ENCODE measurements at places on chromosomes 16 and 17.

- no peak for DNase-seq
Measured at GRCh38 chr17:66465701-66466100, 163.3 kb downstream of the PRKCA start.

GRCh38 chr16:22857296-22858025 lies 43.5 kb downstream of the HS3ST2 start:
- no peak for DNase-seq

DNA sequence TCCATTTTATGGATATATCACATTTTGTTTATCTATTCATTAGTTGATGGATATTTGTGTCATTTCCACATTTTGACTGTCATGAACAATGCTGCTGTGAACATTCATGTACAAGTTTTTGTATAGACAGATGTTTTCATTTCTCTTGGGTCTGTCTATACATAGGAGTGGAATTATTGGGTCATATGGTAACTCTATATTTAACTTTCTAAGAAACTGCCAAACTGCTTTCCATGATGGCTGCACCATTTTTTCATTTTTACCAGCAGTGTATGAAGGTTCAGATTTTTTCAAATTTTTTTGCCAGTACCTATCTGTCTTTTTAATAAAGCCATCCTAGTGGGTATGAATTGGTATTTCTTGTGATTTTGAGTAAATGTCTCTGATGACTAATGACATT lies 15.5 kb downstream of the NFAT5 start:
- no peak for DNase-seq

- peak; percentile 4 for DNase-seq
Measured at GRCh38 chr16:55367866-55368603, 44.0 kb downstream of the IRX6 start.

DNA sequence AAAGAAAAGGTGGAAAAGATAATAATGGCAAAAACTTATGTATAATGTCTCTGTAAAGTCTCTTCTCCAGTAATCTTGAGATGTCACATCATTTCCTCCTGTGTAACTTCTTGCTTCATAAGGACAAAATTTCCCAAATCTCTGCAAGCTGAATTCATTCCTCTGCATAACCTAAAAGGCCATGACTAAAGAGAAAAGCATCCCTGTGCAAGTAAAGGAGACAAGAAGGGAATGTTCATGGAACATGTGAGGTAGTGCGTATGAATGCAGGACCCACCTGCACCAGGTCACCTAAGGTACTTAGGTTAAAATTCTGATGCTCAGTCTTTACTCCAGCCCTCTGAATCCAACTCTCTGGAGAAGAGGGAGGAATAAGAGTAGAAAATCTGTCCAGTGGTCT lies 46.9 kb upstream of the NLK start:
- DNase-seq: no peak

GRCh38 chr17:78528541-78528940 lies 48.7 kb downstream of the DNAH17 start:
- DNase-seq: peak; percentile 39

GRCh38 chr16:85278839-85279238 lies 166.6 kb upstream of the CIBAR2 start:
- DNase-seq: no peak

DNA sequence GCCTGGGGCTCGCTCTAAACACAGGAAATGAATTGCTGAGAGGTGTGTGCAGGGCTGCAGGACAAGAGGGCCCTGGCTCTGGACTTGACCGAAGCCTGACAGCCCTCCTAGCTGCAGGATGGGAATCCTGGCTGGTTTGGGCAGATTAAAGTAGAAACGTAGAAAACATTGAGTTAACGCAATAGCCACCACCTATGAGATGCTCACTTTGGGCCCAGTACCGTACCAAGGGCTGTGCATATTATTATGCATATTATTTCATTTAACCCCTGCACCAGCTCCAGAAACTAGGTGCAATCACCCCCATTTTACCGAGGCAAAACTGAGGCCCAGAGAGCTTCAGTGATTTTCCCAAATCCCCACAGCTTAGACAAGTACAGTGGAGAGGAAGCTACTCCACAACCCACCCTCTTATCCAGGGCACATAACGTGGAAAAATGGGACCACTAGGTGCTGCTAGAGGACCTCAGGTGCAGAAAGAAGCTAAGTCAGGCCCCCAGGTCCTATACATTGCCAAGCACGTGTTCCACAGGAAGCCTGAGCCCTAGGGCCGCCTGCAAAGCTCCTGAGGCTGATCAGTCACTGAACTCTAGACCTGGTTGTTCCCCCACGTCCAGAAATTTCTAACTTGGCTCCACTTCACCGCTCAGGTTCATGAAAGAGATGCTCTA lies 79.2 kb downstream of the MYH11 start:
- peak; percentile 48 for DNase-seq

DNA sequence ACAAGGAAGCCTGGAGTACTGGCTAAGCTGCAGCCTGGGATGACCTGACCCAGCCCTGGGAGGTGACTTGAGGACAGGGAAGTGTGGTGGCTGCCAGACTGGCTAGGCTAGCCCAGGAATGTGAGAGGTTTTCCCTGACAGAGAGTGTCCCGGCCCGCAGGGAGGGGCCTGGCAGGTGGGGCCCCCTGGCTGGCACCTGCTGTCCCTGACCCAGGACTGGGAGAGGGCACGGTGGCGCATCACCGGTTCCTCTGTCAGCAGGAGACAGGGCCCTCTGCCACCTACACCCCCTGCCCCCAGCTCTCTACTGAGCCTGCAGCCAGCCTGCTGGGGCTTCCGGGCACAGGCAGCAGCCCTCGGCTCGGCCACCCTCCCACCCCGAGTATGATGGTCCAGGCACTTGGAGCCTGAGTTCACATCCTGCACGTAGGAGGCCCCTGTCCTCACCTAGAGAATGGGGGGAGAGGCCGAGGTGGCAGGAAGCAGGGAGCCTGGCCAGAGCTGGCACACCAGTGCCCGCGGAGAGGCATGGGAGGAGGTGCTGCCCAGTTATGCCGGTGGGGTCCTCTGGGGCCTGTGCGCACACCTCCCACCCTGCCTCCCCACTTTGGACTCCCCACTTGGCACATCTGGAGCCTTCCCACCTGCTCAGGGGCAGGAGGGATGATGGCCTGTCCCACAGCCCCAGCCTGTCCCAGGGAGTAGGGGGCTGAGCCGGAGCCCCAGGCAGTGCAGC lies 528 bp downstream of the PRSS27 start:
- no peak for DNase-seq

- no peak for DNase-seq
Measured at GRCh38 chr16:58048494-58049231, 23.1 kb downstream of the MMP15 start.

DNA sequence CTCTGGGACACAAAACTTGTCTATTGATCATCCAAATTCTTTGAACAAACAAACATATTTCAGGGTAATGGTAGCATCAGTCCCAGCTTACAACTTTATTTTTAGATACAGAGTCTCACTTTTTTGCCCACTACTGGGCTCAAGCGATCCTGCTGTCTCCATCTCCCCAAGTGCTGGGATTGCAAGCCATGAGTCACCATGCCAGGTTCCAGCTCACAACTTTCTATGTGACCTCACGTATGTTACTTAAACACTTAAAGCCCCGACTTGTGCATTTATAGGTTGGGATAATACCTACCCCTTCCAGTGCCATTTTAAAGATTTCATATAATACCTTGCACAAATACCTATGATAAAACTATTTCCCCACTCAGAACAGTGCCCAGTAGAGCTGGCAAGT lies 42.0 kb upstream of the KSR1 start:
- DNase-seq: no peak

DNA sequence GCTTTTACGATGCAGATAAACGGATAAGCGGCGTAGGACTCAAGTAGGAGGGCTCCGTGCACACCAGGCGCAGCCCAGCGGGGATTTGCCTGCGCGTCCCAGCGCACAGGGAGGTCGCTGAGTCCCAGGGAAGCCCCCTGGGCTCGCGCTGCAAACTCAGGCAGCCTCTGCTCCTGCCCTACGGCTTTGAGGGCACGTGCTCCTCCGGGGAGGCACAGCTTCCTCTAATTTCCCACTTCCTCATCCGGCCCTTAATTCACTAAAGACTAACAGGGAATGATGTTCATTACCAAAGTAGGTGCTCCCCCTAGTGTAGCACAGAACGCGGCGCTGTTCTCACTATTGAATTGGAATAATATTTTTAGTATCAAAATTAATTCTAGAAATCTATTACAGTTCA lies 825.4 kb downstream of the KCNJ18 start:
- DNase-seq: no peak

GRCh38 chr17:60939318-60939717 lies 261.7 kb downstream of the BCAS3 start:
- DNase-seq: no peak

DNA sequence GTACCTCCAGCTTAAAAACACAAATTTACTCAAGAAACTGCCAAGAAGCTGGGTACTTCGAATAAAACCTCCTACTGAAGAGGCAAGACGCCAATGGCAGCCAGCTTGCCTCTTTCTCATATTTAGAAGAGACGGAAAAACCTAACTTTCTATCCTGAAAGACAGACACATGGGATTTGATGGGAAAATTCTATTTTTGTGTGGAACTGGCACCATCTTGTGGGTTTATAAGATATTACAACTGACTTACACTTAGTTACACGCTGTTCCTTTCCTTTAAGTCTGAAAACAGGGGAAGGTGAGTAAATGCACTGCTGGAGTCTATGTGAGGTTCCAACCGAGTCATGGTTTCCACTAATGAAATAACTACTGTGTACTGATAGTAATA lies 10.3 kb downstream of the ZNF18 start:
- DNase-seq: no peak

DNA sequence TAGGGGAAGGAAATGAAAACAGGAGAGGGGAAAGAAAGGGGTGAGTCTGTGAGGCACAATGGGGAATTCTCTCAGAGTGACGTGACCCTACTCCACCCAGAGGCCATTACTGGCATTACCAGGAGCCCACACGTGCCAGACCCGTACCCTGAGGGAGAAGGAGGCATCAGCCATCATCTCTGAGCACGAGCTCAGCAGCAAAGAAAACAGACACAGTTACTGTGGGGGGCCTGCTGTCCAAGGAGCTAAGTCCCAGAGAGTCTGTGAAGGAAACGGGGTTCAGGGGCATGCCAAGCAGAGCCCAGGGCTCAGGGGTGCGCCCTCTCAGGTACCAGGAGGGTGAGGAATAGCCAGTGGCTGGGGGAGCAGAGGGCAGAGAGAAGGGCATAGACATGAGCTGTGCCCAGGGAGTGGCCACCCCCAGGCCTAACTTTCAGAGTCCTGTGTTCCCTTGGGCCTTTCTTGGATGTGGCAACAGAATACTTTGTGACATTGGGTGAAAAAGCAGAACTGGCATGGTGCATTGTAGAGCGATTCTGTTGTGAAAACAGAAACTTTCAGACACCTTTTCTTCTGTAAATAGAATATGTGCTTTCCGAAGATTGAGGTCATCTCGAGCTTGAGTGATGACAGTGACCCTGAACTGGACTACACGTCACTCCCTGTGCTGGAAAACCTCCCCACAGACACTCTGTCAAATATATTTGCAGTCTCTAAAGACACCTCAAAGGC lies 11.3 kb downstream of the TAF1C start:
- peak; percentile 14 for DNase-seq

DNA sequence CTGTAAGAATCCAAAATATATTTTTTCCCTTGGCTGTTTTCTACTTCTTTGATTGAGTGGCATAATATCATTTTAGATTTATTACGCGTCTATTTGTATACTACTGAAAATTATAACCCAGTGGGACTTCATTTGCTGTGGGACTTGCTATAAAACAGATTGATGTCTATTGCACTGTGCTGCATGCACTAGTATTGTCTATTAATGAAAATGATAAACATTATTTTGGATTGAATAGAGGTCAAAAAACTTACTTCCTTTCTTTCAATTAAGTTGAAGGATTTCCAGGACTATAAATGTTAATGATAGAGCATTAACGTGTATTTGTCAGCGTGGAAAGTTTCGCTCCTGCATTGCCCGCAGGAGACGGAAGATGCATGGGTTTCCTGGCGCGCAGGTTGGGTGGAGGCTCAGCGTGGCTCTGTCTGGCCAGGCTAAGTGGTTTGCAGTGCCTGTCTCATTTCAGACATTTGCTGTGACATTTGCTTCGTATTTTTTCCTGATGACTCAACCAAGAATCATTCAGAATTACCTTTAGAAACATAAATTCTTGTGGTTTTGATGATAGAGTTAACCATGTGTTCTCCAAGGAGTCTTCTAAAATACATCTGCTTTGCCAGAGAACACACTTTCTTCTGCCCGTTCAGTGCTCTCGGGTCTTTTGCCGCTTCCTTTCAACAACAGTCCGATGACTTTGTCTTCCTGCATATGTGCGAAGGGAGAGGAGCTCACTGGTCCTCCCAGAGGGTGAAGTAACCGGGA lies 216.7 kb downstream of the RPTOR start:
- peak; percentile 71 for DNase-seq

DNA sequence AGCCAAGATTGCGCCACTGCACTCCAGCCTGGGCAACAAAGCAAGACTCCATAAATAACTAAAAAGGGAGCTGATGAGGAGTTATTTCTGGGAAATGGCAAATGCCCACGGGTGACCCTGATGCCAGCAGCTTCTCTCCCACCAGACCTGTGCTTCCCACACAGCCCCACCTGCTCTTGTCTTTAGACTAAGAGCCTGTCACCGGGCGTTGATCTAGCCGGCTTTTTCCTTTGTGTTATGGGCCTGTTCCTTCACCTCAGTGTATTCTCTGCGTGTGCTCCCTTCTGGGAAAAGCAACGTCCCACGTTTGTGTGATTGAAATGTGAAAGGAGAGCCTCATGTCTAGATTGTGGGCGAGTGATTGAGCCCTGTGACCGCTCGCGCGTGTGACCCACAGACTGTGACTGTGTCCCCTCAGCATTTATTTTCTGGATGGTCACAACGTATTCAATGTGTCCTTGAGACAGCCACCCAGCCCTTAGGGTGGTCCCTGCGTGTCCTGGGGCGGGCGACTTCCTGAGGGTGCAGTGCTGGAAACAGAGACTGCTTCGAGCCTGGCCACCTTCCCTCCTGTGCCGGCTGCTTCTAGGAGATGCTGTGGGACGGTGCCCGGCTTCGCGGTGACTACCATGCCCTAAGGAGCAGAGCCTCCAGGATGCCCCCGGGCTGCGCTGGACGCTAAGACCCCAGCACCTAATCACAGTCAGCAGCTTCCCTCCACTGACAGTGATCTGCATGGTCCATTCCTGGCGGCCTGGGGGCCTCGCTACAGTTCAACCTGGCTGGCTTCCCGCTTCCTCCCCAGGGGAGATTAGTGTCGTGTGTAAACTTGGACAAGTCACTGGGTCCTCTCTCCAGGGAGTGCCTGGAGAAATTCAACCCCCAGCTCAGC lies 7.8 kb upstream of the RNPS1 start:
- no peak for DNase-seq
